ENCODE measurements at places on chromosomes 3 and 15. TPM values are rescaled to one million over a fixed set of nuclear protein-coding genes. Genes with fewer than 3 reads are reported as not detected.

GRCh38 chr3:187828579-187829452 is 83.5 kb upstream of the BCL6 start:
- no peaks in the 10 kb centered on the region for H3K4me1 ChIP-seq
- DNase-seq: no peak
- no peak overlapping the region for H3K4me3 ChIP-seq
- H3K36me3 ChIP-seq: no peaks in the 10 kb centered on the region

GRCh38 chr3:58490860-58491501 is 915 bp upstream of the KCTD6 start:
- no peak overlapping the region for H3K27ac ChIP-seq
- peak overlapping the region; percentile 19 for H3K4me3 ChIP-seq
- no peak for DNase-seq
- H3K27me3 ChIP-seq: no peaks in the 10 kb centered on the region

Gene SOX14
- total RNA-seq: not detected

DNA sequence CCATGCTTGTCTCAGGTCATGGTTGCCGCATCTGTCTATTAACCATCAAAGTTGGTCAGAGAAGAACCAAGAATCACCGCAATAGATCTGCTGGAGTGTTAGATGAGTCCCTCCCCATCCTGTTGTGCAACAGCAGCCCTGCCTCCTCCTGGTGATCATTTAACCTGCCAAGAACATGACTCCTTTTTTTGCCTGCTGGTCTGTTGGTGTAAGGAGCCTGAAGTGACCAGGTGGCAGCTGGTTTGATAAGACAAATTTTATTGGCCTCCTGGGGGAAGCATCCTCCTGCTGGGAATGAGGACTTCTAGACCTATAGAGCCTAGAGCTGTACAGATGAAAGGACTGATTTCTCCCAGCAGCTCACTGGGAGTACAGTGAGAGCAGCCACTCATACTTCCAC is 43.5 kb upstream of the RAF1 start:
- H3K27ac ChIP-seq: no peak overlapping the region
- no peaks in the 10 kb centered on the region for H3K27me3 ChIP-seq
- no peak for DNase-seq
- peaks cover 12% of the 10 kb centered on the region for H3K4me1 ChIP-seq
- H3K4me3 ChIP-seq: no peak overlapping the region
- H3K36me3 ChIP-seq: no peaks in the 10 kb centered on the region

Gene KBTBD12
- total RNA-seq: 0.14 TPM

DNA sequence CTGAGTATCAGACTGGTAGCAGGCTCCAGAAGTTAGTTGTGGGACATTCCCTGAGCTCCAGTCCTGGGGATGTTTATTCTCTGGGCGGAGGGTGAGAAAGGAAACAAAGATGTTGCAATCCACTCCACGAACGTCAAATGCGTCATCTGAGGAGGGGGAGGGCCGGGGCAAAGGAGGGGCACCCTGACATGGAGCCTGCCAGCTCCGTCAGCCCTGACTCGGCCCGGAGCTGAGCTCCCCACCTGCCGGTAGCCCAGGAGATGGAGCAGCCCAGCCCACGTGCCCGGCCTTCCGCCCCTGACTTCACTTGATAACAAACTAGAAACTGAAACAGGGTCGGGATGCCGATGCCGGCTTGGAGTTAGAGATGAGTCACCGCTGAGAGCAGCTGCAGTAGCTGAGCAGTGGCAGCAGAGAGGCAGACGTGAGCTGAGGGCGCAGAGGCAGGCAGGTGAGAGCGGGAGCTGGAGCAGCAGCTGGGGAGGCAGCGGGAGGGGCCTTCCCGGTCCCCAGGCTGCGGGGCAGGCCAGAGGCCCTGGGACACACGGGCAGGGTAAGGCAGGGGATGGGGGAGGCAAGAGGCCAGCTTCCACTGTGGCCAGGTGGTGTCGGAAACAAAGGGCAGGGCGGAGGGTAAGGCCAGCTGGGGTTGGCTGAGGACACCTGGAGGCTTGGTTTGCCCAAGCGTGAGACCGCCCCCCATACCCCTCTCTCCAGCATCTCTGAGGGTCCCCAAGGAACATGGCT is at the start of gene ISG20:
Gene ISG20, plus strand, starts transcription at position 391 of the 747 bp plus-strand sequence. Its CDS starts 351 bp downstream, at position 742.
- H3K27ac ChIP-seq: no peak within 1 kb of the TSS
- no peak within 1 kb of the TSS for H3K4me3 ChIP-seq
- no peaks in the 10 kb centered on the region for H3K27me3 ChIP-seq
- no peaks in the 10 kb centered on the region for H3K4me1 ChIP-seq
- peak; percentile 64 for DNase-seq

- no peak for DNase-seq
- H3K36me3 ChIP-seq: no peaks in the 10 kb centered on the region
- peaks cover 11% of the 10 kb centered on the region for H3K4me1 ChIP-seq
- H3K27me3 ChIP-seq: no peaks in the 10 kb centered on the region
- no peak overlapping the region for H3K4me3 ChIP-seq
- H3K27ac ChIP-seq: no peak overlapping the region
Measured at GRCh38 chr3:129462361-129462968, 22.4 kb downstream of the IFT122 start.

Gene EFCC1
- 0.11 TPM for total RNA-seq

Gene AGTR1
- total RNA-seq: not detected

DNA sequence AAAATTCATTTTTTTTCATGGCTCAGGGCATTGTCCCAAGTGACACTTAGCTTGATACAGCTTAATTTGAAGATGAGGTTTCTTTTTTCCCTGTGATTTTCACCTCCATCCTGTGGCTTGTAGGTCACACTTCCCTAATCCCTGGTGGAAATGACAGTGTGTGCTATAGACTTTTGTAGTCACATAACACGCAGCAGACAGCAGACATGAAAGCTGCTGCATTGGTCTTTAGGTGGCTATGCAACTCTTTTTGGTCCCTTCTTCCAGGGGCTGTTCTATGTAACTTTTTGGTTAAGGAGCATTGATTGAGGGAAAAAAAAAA is 38.8 kb downstream of the TRAK1 start:
- peaks cover 11% of the 10 kb centered on the region for H3K36me3 ChIP-seq
- no peaks in the 10 kb centered on the region for H3K27me3 ChIP-seq
- H3K4me1 ChIP-seq: no peaks in the 10 kb centered on the region

DNA sequence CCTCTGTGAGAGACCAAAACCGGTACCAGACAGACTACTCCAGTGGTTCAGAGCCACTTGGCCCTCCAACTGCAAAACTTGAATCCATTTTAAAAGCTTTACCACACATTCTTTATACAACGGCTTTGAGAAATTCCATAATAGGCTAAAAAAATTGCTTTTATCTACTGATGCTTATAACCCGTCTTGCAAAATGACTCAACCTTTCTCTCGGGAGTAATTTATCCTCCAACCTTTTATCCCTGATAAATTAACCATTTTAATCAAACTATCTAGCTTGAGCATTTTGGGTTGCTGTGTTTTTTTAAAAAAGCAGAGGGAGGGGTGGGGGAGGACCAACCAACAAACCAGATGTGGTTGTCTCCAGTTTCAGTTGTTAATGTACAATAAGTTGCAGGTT is 275.7 kb upstream of the LRTM1 start:
- H3K36me3 ChIP-seq: no peaks in the 10 kb centered on the region
- no peak overlapping the region for H3K27ac ChIP-seq
- no peaks in the 10 kb centered on the region for H3K27me3 ChIP-seq

Gene HGD
- total RNA-seq: 0.39 TPM

DNA sequence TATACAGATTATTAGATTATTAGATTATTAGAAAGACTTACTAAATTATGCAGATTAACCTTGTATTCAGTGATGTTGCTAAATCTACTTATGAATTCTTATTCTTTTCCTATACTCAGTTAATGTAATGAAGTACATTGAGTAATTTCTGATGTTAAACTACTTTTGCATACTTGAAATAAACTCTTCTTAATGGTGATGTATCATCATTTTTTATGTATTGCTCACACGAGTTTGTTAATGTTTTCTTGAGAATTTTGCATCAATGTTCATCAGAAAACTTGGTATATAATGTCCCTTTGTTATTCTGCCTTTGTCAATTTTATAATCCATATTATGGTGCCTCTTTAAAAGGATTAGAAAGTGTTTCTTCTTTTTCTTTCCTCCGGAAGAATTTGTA is 163.2 kb upstream of the COL8A1 start:
- no peak overlapping the region for H3K27ac ChIP-seq
- no peak for DNase-seq
- H3K4me3 ChIP-seq: no peak overlapping the region
- H3K4me1 ChIP-seq: no peaks in the 10 kb centered on the region

- H3K4me3 ChIP-seq: no peak overlapping the region
- H3K27me3 ChIP-seq: no peaks in the 10 kb centered on the region
- no peak for DNase-seq
- no peaks in the 10 kb centered on the region for H3K36me3 ChIP-seq
Measured at GRCh38 chr3:96755519-96755918, 58.9 kb upstream of the EPHA6 start.

Gene RARB
- 27.2 TPM for total RNA-seq

Gene GPR149
- not detected for total RNA-seq

GRCh38 chr15:57245130-57245529 is 131.2 kb upstream of the CGNL1 start:
- peaks cover 11% of the 10 kb centered on the region for H3K36me3 ChIP-seq
- DNase-seq: peak; percentile 43
- H3K27ac ChIP-seq: peak overlapping the region; percentile 77
- peaks cover 22% of the 10 kb centered on the region for H3K4me1 ChIP-seq

DNA sequence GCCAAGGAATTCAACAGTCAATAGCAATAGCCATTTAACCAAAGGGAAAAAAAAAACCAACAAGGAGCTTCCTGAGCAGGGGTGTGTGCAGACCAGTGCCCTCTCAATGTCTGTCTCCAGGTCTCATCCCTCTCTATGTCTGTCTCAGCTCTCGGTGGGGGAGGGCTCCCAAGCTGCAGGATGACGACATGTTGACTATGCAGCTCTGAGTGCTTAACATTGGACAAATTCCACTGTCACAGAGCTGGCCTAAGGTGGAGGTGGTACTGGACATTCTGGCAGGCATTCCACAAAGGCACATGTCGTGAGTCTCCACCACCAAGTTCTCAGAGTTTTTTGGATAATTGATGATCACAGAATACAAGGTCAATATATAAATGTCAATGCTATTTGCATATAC is 2.0 kb upstream of the CAPN7 start:
- H3K27me3 ChIP-seq: no peaks in the 10 kb centered on the region
- DNase-seq: peak; percentile 69
- H3K4me1 ChIP-seq: peaks cover 19% of the 10 kb centered on the region
- peak overlapping the region; percentile 60 for H3K27ac ChIP-seq
- no peaks in the 10 kb centered on the region for H3K36me3 ChIP-seq
- no peak overlapping the region for H3K4me3 ChIP-seq

- no peak overlapping the region for H3K27ac ChIP-seq
- DNase-seq: peak; percentile 92
- H3K4me3 ChIP-seq: no peak overlapping the region
- H3K36me3 ChIP-seq: no peaks in the 10 kb centered on the region
Measured at GRCh38 chr3:24299806-24300626, 194.6 kb downstream of the THRB start.

- H3K4me1 ChIP-seq: no peaks in the 10 kb centered on the region
- no peak for DNase-seq
- H3K27me3 ChIP-seq: no peaks in the 10 kb centered on the region
Measured at GRCh38 chr15:58966698-58967097, 20.8 kb upstream of the RNF111 start.

Gene CNTN3
- 0.18 TPM for total RNA-seq

DNA sequence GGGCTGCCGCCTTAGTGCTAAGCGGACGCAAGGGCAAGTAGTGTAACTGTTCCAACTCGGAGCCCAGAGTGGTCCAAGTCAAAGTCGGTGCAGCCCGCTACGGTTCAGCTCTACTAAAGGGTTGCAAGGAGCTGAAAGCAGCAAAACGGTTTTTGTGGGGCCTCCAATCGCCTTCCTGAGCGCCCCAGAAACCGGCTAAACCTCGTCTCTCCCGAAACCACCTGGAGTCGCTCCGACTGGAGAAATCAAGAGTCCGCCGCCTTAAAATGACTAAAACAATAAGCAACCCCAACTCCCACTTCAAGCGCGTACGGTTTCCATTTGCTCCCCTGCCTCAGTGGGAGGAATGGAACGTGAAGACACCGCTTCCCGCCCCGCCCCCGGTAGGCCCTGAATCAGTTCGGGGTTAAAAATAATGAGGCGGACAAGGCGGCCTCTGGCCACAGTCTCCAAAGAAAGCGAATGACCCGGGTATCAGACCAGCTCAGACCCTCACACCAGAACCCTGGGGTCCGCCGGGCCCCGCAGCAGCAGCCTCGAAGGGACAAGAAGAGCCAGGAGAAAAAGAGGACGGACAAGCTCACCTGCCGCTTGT is 401 bp downstream of the SEC11A start:
- H3K27me3 ChIP-seq: no peaks in the 10 kb centered on the region
- peak; percentile 52 for DNase-seq
- no peaks in the 10 kb centered on the region for H3K36me3 ChIP-seq
- peaks cover 11% of the 10 kb centered on the region for H3K4me1 ChIP-seq
- H3K4me3 ChIP-seq: peak overlapping the region; percentile 68

DNA sequence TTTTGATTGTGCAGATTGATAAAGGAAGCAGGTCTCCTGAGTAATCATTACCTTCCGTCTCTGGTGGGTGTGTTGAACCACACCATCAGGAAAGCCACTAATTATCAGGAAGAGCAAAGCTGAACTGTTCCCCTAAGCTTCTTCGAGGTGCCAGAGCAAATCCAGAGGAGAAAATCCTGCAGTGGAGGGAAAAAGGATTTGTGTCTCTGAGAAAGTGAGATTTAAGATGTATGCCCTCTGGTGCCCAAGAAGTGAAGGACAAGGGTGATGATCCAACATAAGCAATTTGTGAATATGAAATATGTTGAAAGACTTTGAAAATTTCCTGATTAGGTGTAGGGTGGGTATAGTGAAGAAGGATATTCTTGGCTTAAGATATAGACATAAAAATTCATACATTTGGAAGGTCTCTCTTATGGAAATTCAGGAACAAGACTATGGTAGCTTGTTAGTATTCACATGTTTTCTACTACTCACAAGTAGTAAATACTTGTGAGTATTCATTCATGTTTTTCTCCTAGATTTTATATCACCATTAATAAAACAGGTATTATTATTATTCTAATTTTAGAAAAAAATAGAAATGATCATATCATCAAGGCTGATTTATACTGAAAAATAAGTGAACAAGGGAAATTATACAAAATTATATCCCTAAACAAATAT is 34.8 kb downstream of the COMMD2 start:
- no peaks in the 10 kb centered on the region for H3K36me3 ChIP-seq
- no peak overlapping the region for H3K27ac ChIP-seq
- no peaks in the 10 kb centered on the region for H3K27me3 ChIP-seq
- peak; percentile 71 for DNase-seq

- no peaks in the 10 kb centered on the region for H3K27me3 ChIP-seq
- no peaks in the 10 kb centered on the region for H3K36me3 ChIP-seq
- no peak for DNase-seq
- no peak overlapping the region for H3K27ac ChIP-seq
- H3K4me3 ChIP-seq: no peak overlapping the region
- H3K4me1 ChIP-seq: no peaks in the 10 kb centered on the region
Measured at GRCh38 chr3:113648524-113648923, 47.9 kb downstream of the USF3 start.

Gene CCR3
- total RNA-seq: not detected

Gene ABHD5
- 7.1 TPM for total RNA-seq

GRCh38 chr15:32682977-32683630 is 34.7 kb upstream of the GREM1 start:
- no peak for DNase-seq
- H3K4me1 ChIP-seq: no peaks in the 10 kb centered on the region

Gene SLC24A5
- not detected for total RNA-seq

Gene HTR3E
- total RNA-seq: not detected

GRCh38 chr3:194257151-194257621 is 93.9 kb downstream of the CPN2 start:
- no peak overlapping the region for H3K27ac ChIP-seq
- H3K4me3 ChIP-seq: no peak overlapping the region
- no peak for DNase-seq
- H3K27me3 ChIP-seq: no peaks in the 10 kb centered on the region
- H3K4me1 ChIP-seq: peaks cover 10% of the 10 kb centered on the region
- H3K36me3 ChIP-seq: no peaks in the 10 kb centered on the region

- no peak overlapping the region for H3K4me3 ChIP-seq
- H3K27me3 ChIP-seq: no peaks in the 10 kb centered on the region
- no peaks in the 10 kb centered on the region for H3K36me3 ChIP-seq
- H3K27ac ChIP-seq: no peak overlapping the region
Measured at GRCh38 chr15:65072027-65072426, 4.2 kb upstream of the RASL12 start.

All from cardiac muscle cell (in vitro differentiated cells and primary cell).